ENCODE measurements at places on chromosomes 7 and 10. TPM values are rescaled to one million over a fixed set of nuclear protein-coding genes. Genes with fewer than 3 reads are reported as not detected.

DNA sequence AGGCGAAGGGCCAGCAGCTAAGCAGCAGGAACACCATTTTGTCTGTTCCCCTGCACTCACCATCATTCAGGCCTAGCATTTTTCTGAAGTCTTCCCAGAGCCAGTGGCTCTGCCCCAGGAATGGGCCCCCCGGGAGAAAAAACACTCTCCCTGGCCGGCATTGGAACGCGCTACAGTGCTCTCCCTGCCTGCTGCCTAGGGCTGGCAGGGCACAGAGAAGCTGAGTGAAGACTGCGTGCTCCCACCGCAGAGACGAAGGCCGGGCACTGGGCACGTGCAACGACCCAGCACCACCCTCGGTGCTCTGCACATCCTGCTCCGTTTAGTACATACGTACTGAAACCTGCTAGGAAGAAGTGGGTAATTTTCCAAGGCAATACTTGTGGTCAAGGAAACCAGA lies 34.4 kb downstream of the HSPA12A start:
- no peak overlapping the region for H3K27ac ChIP-seq
- no peak overlapping the region for H3K4me3 ChIP-seq
- H3K36me3 ChIP-seq = no peaks in the 10 kb centered on the region
- H3K4me1 ChIP-seq = no peaks in the 10 kb centered on the region
- peaks cover 3% of the 10 kb centered on the region for H3K27me3 ChIP-seq

DNA sequence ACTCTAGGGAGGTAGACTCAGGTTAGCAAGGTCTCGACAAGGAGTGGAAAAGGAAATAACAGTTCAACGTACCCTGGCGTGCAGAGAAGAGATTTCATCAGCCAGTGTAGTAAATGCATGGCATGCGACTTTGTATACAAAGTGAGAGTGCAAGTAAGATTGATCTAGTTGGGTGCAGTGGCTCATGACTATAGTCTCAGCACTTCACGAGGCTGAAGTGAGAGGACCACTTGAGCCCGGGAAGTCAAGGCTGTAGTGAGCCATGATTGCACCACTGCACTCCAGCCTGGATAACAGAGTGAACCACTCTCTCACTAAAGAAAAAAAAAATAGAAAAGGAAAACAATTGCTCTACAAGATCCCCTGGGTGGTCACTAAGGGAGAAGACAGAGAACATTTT lies 528.6 kb downstream of the SORCS1 start:
- no peaks in the 10 kb centered on the region for H3K36me3 ChIP-seq
- H3K4me3 ChIP-seq = no peak overlapping the region
- DNase-seq = no peak
- no peaks in the 10 kb centered on the region for H3K27me3 ChIP-seq

GRCh38 chr7:46168231-46168630 lies 247.2 kb upstream of the IGFBP3 start:
- no peaks in the 10 kb centered on the region for H3K36me3 ChIP-seq
- no peak overlapping the region for H3K4me3 ChIP-seq
- H3K27ac ChIP-seq = no peak overlapping the region
- H3K27me3 ChIP-seq = no peaks in the 10 kb centered on the region

Gene GJC3
- not detected for total RNA-seq

GRCh38 chr10:113594652-113595051 lies 41.8 kb downstream of the HABP2 start:
- no peak overlapping the region for H3K27ac ChIP-seq
- H3K4me1 ChIP-seq = no peaks in the 10 kb centered on the region
- DNase-seq = no peak
- H3K27me3 ChIP-seq = peaks cover 47% of the 10 kb centered on the region
